Cardiac fibroblast (primary cell): ENCODE measurements at places on chromosomes 11 and 22.

DNA sequence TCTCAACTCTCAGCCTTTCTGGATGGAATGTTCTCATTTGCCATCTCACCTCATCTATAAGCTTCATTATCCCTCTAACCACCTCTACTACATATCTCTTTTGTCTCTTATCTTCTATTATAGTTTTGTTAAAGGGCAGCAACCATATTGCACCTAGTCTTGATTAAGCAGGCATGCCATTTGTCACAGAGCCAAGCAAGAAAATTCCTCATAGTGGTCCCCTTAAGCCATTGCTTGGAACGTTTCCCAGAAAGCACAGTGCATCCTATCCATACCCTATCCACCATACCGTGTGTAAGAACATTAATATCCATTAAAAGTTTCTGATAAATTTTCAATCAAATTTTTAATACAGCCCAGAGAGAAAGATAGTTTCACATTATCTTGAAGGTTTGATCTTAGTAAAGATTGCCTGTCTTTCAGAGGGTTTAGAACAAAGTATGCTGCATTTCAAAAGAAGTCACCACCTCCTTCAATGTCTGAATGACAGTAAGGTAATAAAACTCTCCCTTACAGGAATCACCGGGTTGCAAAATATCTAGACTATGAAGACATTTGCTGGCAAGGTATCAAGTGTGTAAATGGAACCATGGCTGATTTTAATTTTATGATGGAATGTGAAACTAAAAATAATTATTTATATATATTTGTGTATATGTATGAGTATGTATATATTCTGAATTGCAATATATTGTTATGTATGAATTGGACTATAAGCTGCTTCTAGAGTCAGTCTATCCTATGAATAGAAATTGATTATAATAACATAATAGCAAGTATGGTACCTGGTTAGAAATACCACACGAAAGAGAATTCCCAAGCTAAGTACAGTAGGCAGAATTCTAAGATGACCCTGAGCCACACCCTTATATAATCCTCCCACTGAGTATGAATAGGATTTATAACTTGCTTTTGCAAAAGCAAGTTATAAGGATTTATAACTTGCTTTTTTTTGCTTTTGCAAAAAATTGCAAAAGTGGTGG, 1296.3 kb downstream of the LRRC4C start:
- DNase-seq: no peak

DNA sequence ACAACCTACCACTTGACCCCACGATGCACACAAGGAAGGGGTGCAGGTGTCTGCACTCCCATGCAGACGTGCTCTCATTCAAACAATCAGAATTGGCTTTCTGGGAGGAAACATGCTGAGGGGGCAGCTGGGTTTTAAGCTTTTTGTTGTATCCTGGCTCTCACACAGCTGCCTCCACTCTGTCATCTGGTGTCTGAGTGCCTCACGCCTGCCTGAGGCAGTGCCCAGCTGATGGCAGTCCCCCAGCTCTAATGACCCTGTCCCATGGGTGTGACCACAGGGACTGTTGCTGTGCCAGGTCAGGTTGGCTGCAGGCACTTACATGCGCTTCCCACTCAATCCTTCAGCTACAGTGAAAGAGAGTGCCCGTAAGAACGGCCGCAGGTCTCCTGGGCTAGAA, 53.7 kb downstream of the ARFGAP3 start:
- no peak for DNase-seq

DNA sequence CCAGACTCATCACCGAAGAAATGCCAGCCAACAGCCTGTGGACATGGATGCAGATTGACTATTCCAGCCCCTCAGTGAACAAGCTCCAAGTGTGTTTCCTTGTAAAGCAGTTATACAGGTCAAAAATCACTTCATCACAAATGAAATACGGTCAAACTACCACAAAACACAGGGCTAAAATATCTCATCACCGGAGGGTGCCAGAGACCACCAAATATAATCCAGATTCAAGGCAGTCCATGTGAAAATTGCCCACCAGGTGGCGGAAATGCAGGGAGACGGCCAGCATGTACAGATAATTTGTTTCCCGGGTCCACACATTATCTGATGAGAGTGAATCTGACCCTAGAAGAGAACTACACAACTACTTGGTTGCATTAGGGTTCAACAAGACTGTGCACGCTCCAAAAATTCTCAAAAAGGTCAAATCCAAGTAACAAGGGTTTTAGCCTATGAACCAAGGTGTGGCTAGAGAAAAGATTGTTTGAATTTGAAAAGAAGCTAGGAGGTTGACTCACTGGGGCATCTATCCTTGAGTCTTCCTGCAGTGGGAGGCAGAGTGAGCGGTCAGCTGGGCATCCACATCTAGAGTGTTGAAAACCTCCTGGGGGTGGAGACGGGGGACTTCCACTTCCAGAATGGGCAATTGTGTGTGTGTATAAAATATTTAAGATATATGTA, 71.7 kb downstream of the IGLL5 start:
- peak; percentile 74 for DNase-seq

DNA sequence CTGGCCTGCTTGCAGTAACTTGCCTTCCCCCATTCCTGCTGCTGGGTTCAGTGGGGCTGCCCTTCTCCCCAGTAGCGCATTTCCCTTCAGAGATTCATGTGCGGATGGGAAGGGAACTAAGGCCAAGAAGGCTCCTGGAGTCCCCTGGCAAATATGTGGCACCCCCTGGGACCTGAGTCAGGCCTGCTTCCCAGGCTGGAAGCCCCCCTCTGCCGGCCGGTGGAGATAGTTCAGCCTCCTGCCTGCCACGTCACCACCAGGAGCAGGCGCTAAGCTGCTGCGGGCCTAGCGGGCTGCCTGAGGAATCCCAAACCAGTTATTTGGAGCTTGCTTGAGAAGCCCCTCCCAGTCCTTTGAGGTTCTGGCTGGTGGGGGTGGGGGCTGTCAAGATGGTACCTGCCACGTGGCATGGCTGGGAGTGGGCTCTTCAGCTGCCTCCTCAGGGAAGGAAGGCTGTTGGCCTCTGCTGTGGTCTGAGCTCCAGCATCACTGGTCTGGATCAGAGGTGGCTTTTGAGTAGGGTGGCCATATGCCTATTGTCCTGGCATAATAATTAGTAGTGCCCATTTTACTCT, 2.0 kb downstream of the SERPINH1 start:
- DNase-seq: peak; percentile 92

DNA sequence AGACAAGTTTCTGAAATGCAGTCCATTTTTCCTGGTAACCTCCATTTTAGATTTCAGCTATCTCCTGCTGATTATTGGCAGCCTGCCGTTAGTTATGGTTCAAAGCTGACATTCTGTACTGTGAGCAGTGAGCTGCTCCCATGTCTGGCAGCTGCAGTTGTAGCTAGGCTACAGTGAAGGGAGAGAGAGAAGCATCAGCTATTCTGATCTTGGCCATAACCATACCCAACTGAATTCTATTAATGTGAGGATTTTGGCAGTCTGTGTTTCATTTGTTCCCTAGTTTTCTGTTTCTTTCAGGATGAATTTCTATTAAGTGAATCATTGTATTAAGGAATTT, 33.4 kb downstream of the SIK2 start:
- peak; percentile 63 for DNase-seq

DNA sequence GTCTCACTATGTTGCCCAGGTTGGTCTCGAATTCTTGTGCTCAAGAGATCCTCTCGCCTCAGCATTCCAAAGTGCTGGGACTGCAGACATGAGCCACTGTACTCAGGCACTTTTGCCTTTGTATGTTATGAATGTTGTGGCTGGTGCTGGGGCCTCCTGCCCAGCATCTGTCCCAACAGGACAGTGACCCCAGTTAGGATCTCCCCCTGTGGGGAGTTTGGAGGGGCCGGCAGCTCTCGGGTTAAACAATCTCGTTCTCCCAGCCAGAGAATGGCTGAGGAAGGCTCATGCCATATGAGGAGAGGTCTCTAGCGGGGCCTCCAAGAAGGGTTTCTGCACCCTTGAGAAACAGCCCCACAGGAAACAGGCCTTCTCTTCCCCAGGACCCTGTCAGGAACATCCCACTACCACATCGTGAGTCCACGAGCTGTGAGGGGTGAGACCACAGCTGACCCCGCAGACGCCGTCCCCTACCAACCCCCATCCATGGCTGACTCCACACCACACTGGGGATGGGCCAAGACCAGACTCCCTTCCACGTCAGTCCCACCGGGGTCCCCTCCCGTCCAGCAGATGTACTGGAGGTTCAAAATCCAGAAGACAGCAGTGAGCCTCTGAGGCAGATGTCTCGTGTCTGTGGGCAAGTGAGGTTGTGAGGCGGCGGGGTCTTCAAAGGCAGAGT, 54.1 kb downstream of the SHANK2 start:
- DNase-seq: no peak

DNA sequence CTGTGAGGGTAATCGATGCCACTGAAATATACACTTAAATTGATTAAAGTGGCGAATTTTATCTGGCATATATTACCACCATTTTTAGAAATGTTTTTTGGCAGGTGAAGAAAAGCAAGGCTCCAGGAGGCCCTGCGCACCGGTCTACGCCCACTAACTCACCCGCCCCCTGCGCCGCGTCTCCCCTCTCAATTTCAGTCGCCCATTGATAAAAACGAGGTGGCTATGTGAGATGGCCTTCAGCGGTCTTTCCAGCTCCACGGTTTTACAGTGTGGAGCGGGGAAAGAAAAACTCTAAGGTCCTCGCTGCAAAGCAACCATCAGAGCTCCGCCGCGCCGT, 602 bp upstream of the AQP11 start:
- no peak for DNase-seq

GRCh38 chr11:88555829-88556202, 218.3 kb upstream of the CTSC start:
- DNase-seq: peak; percentile 59
